ENCODE measurements at places on chromosomes 11 and 22.

- no peak for DNase-seq
Measured at GRCh38 chr11:100557830-100558611, 129.1 kb upstream of the ARHGAP42 start.

DNA sequence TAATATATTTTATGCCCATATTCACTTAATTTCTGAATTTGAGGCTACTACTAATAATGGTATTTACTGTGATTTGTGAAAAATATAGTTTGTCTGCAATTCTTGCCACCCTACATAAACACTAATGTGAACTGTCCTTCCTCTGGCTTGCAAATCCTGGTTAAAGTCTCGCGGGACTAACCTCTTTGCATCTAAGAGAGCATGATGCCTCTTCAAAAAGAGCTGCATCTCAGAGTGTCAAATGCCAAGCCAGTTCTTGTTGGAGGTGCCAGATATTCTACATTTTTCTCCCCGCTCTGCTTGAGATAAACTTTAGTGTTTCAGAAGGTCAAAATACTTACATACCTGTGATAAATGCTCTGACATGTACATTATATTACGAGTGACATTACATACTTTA, 2.1 kb downstream of the ARHGAP42 start:
- no peak for DNase-seq

DNA sequence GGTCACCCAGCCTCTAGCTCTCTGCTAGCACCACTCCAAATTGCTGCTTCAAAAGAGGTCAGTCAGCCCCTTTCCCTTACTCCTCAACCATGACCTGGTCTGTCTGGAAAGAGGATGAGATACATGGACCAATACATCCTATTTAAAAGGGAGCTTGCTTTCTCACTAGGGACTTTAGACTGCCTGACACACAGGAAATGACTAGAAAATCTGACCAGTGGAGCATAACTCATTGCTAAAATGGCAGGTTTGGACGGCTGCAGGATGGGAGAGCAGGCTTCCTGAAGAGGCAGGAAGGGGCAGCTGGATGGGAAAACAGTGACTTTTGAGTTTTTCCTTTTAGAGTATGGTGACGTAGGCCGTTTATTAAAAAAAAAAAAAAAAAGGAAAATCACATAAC, 25.3 kb downstream of the STIM1 start:
- no peak for DNase-seq

DNA sequence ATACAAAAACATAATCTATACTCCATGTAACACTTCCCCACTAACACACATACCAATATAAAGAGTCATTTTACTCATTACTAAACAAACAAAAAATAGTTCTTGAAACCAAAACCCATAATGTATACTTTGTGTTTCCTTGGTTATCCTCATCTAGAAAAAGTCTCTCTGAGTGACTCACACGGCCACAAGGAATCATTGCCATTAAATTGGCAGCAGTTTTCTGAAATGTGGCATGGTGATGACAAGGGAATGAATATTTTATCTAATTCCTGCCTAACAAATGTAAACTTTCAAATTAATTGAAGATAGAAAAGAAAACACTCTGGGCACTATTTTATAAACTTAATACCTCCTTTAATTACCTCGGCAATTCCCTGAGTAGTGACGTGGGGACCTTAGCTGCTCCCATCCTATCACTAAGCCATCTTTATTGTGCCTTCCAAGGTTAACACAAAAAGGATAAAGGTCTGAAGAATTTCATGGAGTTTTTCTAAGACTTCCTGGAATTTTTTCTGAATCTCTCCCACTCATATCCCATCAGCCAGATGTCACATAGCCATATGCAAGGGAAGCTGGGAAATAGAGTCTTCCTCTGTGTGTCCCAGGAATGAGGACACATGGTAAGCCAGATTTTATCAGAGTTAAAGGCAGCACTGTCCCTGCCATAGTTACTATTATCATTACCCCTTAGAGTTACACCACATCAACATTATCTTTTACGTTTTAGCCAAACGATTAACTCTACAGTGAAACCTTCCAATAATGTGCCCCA, 857.2 kb upstream of the TENM4 start:
- DNase-seq: no peak

GRCh38 chr11:47607380-47607779, 13.2 kb upstream of the C1QTNF4 start:
- DNase-seq: peak; percentile 11

- DNase-seq: peak; percentile 64
Measured at GRCh38 chr22:42376711-42377554, 55.3 kb downstream of the NFAM1 start.

- DNase-seq: peak; percentile 59
Measured at GRCh38 chr22:46287873-46288751, 8.6 kb upstream of the GTSE1 start.

DNA sequence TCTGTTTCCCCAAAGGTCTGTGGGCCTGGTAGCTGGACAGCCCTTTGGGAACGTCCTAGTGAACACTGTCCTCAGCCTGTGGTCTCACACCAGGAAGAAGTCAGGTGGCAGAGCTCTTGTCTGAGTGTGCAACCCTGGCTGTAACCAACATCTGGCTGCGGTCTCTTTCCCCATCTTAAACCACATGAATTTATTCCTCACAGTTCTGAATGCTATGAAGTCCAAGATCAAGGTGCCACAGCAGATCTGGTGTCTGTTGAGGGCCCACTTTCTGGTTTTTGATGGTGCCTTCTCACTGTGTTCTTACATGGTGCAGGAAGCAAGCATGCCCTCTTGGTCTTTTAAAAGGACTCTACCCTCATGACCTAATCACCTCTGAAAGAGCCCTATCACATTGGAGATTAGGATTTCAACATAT, 2.7 kb downstream of the UPB1 start:
- DNase-seq: no peak

GRCh38 chr11:117772360-117772759, 24.7 kb downstream of the DSCAML1 start:
- DNase-seq: no peak

GRCh38 chr11:125402435-125402834, 93.6 kb downstream of the FEZ1 start:
- no peak for DNase-seq

- DNase-seq: peak; percentile 70
Measured at GRCh38 chr11:67266449-67267187, at the start of gene GRK2. Gene GRK2 (plus strand): TSS chr11:67266473. CDS start chr11:67266700, 227 bp downstream.

DNA sequence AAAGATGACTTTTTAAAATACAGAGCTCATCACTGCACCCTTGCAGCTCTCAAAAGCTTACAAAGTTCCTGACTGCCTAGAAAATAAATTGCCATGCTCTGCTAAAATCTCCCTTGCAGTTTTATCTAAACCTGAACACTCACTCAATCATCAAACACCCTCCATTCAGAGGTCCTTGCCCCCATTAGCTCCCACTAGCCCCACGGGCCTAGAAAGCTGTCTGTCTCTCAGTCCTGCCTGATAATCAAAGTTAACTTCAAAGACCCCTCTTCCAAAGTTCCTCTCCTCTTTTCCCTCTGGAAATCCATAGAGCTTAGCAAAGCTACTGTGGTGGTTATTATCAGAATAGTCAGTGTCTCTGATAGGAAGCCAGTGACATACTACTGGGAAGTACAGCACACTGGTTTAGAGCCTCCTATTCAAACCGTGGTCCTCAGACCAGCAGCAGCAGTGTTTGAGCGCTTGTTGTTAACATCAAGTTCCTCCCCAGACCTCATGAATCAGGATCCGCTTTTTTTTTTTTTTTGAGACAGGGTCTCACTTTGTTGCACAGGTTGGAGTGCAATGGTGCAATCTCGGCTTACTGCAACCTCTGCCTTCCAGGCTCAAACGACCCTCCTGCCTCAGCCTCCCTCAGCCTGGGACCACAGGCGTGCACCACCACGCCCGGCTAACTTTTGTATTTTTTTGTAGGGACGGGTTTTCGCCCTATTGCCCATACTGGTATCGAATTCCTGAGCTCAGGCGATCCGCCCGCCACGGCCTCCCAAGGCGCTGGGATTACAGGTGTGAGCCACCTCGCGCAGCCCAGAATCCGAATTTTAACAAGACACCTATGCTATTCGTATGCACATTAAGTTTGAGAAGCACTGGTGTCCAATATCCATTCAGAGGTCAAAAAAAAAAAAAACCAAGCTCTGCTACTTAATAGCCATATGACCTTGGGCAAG, 1.2 kb downstream of the NDUFC2 start:
- peak; percentile 47 for DNase-seq

- peak; percentile 63 for DNase-seq
Measured at GRCh38 chr22:44012591-44012990, 11.5 kb upstream of the PARVB start.

- DNase-seq: peak; percentile 49
Measured at GRCh38 chr11:61061081-61061826, 41.0 kb upstream of the CD5 start.

DNA sequence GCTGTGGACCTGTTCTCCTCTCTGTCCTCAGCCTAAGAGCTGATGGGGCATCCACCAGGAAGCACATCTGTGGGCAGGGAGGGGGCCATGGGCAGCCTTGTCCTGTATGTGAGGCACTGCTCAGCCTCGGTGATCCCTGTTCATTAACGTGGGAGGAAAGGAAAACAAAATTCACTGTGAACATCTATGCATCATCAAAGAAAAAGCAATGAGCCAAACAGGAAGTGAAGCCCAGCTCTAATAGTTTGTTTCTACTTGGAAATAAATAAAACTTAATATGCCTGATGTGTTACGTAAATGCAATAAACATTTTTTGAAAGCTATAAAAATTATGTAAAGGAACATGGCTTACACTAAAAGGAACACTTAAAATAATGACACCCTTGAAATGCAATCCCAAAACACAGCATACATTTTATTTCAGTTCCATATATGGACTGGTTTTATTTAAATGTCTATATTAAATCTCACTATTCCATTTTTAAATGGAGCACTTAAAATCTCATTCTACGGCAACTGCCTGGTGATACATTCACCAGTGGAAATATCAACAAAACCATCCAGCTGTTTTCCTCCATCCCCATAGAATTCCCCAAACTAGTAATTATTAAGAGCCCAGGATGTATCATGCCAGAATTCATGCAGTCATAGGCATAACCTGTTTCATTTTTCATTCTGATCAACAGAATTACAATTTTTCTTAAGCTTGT, 78.3 kb downstream of the ZNF280B start:
- DNase-seq: no peak

DNA sequence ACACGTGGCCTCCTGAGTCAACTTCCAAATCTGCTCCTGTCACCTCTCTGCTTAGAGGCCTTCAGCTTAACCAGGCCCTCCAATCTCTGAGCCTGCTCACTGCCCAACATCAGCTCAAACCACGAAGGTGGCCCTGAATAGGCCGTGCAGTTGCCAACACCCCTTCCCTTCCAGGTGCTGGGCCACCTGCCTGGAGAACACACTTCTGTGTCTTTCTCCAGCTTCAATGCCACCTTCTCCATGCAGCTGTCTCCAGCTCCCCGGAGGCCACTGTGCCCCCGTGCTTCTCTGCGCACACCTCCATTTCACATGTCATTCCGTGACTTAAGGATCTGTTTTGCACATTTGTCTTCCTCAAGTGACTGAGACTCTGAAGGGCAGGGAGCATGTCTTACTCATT, 5.3 kb downstream of the RELA start:
- no peak for DNase-seq

GRCh38 chr11:78806214-78807004, 231.7 kb upstream of the NARS2 start:
- DNase-seq: peak; percentile 89

GRCh38 chr22:37775785-37776638, 31.7 kb upstream of the GCAT start:
- no peak for DNase-seq

DNA sequence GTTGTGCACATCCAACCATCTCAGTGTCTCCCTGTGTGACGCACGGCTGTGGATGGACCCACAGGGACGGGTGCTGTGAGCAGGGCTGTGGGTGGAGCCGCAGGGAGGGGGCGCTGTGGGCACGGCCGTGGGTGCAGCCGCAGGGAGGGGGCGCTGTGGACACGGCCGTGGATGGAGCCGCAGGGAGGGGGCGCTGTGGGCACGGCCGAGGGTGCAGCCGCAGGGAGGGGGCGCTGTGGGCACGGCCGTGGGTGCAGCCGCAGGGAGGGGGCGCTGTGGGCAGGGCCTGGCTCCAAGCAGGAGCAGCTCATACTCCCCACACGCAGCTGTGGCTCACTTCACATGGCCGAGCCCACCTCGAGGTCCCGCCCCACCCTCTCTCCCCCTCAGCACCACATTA, 6.0 kb upstream of the MAPK11 start:
- peak; percentile 92 for DNase-seq

DNA sequence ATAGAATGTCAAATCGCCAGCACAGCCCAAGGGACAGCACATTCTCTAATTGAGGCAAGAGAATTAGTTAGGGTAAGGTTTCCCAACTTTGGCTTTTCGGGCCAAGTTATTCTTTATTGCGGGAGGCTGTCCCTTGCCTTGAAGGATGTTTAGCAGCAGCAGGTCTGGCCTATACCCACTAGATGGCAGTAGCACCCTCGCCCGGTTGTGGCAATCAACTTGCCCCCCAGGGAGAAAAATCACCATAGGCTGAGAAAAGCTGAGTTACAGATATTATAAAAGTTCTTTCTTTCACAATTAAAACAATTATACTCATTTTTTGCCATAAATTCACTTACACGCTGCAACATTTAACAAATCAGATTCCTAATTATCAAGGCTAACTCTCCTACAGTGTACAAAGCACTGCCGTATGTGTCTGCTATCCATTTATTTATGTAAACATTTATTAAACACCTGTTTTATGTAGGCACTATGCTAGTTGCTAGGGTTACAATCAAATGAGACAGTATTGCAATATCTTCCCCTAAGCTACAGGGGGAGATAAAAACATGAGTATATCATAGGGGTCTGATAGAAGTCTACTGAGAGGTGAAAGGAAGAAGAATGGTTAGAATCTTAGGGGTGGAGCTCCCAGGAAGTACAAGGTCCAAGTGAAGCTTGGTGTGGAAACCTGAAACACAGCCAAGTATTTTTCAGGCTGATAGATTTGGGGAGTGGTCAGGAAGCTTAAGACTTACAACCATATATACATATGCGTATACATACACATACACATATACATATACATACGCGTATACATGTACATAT, 452.3 kb downstream of the RAB38 start:
- peak; percentile 28 for DNase-seq

- peak; percentile 62 for DNase-seq
Measured at GRCh38 chr11:86800076-86800959, at the start of gene PRSS23. Gene PRSS23 (plus strand): TSS chr11:86800542. CDS start chr11:86807644, 7,102 bp downstream.
